ENCODE measurements at places on chromosomes 6 and 20.

GRCh38 chr6:121838842-121839241 lies 403.4 kb downstream of the GJA1 start:
- no peak for DNase-seq

DNA sequence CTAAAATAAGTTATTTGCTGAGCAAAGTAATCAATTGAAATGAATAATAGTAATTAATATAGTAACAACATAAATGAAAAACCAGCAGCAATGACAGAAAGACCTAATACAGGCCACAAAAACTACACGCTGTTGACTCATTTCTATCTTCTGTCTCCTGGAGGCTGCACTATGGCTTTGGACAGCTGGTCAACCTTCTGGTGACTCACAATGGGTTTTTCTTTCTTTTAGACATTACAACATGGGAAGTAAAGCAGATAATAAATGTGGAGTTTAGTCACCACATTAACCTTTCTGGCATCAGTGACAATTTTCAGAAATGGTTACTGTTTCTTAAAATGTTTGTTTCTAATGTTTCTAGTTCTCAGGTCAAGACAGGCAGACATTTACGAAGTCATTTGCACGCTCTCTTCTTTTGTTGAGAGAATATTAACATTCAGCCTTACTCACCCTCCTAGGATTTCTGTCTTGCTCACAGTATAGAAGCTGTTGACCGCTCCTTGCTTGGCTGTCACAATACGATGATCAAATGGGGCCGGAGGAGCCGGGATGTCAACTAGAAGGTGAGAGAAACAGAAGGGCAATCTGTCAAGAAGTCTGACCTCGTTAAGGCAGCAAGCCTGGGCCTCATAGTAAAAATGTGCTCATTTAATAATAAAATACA lies 62.2 kb downstream of the MYLK4 start:
- DNase-seq = no peak

- no peak for DNase-seq
Measured at GRCh38 chr6:150549007-150549406, 50.7 kb upstream of the PLEKHG1 start.

- no peak for DNase-seq
Measured at GRCh38 chr20:32070282-32070681, 18.2 kb downstream of the HCK start.

DNA sequence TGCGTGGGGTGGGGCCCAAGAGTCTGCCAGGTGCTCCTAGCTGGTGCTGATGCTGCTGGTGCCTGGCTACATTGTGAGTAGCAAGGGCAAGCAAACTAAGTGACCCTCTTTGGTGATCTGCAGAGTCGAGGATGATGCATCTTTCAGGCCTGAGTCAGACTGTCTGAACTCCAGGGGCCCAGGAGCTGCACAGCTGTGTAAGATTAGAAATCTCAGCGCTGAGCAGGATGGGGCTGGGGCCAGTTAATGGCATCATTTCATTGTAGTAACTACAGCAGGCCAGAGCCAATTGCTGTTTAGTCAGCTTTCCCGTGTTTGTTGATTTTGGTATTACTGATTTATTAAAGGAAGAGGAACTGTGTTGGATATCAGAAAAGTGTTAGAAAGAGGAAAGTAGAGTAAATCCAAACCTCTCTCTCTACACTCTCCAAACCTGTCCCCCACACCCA lies 365.2 kb downstream of the PAX1 start:
- DNase-seq = no peak

- no peak for DNase-seq
Measured at GRCh38 chr6:4374216-4374615, 238.8 kb upstream of the ECI2 start.

DNA sequence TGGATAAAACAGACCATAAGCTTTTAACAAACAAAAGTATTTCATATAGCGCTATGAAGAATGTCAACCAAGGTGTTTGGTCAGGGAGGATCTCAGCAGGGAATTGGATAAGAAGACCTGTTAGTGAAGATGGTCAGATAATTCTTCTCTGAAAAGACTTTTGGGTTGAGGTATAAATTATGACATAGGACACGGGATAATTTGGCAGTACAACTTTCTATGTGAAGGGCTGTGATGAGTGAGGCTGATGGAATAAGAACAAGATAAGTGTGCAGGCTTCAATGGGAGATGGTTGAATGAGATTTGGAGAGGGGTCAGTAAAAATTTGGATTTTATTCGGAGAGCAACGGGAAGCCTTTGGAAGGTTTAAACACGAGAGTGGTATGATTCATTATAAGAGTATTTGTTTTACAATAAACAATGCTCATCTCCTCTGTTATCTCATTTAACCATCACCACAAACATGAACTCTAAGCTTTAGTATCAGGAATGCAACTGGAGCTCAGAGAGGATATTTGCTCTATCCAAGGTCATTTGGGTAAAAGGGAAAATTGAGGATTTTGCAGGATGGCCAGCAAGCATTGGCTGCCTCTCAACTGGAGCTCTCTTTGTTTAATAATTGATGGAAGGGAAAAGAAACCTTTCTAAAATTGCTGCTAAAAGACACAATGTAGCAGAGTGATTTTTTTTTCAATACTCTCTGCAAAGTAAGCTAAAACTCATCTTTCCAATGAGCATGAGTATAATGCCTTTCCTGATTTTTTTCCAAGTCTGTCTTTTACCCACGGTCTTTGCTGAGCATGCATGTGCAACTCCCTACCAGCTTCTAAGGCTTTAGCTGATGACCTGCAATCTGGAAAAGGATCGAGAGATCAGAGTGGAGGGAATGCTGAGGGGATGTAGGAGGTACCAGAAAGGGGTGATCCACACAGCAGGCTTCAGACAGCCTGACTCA lies 534.0 kb downstream of the CBLN4 start:
- no peak for DNase-seq

GRCh38 chr6:82507112-82507511 lies 143.5 kb downstream of the TPBG start:
- DNase-seq = no peak
